Urinary bladder (tissue), 4 donors: ENCODE measurements at places on chromosomes 3 and 15. TPM values are rescaled to one million over a fixed set of nuclear protein-coding genes. Genes with fewer than 3 reads are reported as not detected.

SPATA12 gene
- total RNA-seq: not detected

MASP1 gene
- total RNA-seq: 4.9 TPM

FEZF2 gene
- not detected for total RNA-seq

DUOXA2 gene
- 0.42 TPM for total RNA-seq

TRIM59 gene
- 40.2 TPM for total RNA-seq

PPARG gene
- total RNA-seq: 62.9 TPM

ZNF502 gene
- total RNA-seq: 15.0 TPM

SNRPA1 gene
- 18.5 TPM for total RNA-seq

PRR23B gene
- total RNA-seq: not detected

IMPG2 gene
- total RNA-seq: 2.3 TPM

PTH1R gene
- 11.5 TPM for total RNA-seq

TRH gene
- 0.16 TPM for total RNA-seq

CLSTN2 gene
- 4.9 TPM for total RNA-seq

ADAMTS9 gene
- total RNA-seq: 120 TPM

C3orf85 gene
- not detected for total RNA-seq

PFKFB4 gene
- 4.7 TPM for total RNA-seq

MIX23 gene
- 40.0 TPM for total RNA-seq

BCHE gene
- total RNA-seq: 174 TPM

TAGLN3 gene
- 3.1 TPM for total RNA-seq

SERINC4 gene
- total RNA-seq: not detected
